Activated CD4-positive, alpha-beta T cell treated with anti-CD3 and anti-CD28 coated beads, Interleukin-2, amount 50 U/mL, for 16 hours (primary cell): ENCODE measurements at places on chromosomes 4 and X.

DNA sequence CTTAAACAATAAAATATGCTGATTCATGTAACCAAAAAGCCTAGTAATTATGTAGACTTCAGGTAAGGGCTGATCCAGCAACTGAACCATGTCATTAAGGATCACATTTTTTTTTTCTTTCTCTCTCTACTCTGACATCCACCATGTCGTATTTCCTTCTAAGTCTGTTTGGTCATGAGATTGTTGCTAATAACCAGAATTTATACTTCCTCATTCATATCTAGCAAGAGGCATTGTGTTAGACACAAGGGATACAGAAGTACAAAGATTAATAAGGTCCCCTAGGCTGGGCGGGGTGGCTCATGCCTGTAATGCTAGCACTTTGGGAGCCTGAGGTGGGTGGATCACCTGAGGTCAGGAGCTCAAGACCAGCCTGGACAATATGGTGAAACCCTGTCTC, 24.1 kb downstream of the PHEX start:
- DNase-seq: no peak

DNA sequence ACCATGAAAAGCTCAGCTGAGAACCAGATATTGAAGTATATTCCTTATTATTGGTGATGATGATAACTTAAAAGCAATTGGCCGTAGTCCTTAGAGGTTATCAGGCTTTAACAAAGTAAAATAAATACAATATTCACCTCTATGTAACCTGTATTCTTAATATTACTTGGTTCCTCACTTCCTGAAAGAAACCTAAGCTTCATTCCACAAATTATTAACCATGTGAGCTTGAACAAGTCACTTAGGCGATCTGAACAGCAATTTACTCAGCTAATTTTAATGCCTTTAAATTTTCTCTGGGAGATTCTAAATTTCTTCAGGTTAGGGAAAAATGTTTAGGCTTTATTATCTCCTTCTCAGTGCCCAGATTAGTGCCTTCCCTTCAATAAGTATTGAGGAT, 69.2 kb downstream of the CLDN22 start:
- DNase-seq: no peak

GRCh38 chr4:163707873-163708272, 213.4 kb downstream of the TMA16 start:
- DNase-seq: no peak

- DNase-seq: no peak
Measured at GRCh38 chr4:118676128-118676527, 9.1 kb upstream of the METTL14 start.
